ENCODE measurements at places on chromosomes 3 and 15.

- DNase-seq = no peak
Measured at GRCh38 chr3:172375206-172375850, 72.9 kb downstream of the GHSR start.

- peak; percentile 53 for DNase-seq
Measured at GRCh38 chr15:100043068-100043641, 298.6 kb downstream of the ADAMTS17 start.

- no peak for DNase-seq
Measured at GRCh38 chr15:57290187-57290586, 86.1 kb upstream of the CGNL1 start.

DNA sequence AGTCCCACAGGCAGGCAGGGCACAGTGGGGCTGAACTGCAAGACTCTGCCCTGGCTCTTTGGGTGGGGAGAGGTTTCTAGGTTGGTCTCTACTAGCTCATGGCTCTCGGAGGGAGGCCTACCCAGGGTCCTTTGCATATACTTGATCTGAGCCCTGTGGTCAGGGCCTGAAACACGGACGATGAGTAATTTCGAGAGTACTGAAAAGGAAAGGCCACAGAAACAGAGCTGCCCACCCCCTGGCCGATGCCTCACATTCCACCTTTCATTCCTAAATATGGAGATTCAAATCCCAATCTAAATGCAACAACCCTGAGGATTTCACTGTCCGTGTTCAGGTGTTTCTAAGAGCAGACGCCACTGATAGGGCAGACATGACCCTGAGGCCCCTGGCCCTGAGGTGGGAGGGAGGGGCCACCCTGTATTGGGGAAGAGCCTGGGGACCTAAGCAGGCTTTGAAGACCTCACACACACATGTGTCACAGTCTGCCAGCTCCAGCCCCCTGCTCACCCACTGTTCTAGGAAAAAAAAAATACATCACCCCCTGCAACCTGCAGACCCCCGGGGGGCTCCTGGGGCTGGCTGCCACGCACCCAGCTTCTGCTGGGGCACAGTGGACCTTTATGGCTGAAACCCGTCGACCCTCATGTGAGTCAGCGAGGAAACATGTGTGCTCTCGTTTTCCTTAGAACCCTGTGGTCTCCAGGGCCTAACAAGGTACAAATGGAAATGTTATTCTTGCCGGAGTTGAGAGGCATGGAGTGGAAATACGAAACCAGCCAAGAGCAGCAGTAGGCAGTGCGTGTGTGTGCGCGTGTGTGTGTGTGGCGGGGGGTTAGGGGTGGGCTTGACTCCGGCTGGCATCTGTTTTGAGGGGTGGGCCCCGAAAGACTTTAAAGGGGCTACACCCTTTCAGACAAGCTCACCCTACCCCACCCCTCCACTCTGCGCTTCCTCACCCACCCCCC, 112.7 kb downstream of the CHSY1 start:
- no peak for DNase-seq

DNA sequence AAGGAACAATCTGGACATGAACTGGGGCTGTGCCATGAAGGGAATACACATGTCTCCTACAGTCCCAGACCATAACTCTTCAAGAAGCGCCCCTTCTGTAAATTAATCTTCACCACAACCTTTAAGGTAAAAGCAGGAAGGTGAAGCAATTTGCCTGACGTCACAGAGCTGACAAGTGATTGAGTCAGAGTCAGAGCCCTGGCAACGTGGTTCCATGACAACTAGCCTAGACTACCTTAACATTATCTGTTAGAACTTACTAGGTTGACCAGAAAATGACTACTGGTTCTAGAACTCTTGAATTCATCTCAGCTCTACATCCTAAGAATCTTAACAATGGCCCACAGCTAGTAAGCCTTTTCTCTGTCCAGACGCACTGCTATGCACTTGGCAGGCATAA, 124.6 kb downstream of the NTRK3 start:
- DNase-seq = no peak

- no peak for DNase-seq
Measured at GRCh38 chr3:99576904-99577559, 61.4 kb upstream of the COL8A1 start.

GRCh38 chr15:96421178-96421601, 90.7 kb downstream of the NR2F2 start:
- no peak for DNase-seq

DNA sequence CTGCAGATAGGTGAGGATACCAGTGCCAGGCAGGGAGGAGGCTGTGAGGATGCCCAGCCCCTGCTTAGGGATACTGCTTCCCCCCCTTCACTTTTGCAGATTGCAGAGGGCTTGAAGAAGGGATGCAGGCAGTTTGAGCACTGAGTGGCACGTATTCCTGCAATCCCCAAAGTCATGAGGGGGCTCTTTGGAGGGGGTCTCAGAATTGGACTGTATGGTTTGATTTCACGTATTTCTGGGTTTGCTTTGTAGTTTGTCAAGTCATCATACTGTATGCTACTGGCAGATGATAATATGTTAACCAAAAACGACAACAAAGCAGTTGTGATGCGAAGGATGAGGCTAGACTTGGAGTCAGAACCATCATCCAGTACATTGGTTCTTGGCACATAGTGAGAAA, 28.1 kb downstream of the CHST14 start:
- DNase-seq = no peak

GRCh38 chr3:117531078-117531767, 821.6 kb downstream of the TUSC7 start:
- no peak for DNase-seq

DNA sequence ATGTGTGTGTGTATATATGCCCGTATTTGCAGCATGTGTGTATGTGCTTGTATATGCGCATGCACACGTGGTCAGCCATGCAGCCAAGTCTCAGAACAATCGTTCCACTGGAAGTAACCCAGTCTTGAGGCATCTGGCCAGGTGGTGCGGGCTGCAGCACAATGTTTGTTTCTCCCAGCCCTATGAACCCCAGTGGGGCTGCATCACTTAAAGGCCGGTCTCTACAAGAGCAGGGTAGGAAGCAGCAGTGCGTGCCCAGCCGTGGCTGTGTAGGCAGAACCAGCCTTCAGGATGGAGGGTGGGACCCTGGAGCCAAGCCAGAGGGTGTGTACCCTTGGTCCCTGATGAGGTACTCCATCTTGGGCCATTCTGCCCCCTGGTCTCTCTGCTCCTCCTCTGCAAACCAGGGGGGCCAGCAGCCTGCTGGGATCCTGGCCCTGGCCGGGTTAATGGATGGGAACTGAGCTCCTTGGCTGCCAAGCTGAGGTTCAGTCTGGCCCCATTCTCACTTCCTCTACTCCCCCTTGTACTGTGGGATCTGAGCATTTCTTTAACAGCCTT, 11.8 kb downstream of the KLF13 start:
- no peak for DNase-seq

GRCh38 chr3:150984066-150984465, 11.5 kb upstream of the CLRN1 start:
- no peak for DNase-seq

- no peak for DNase-seq
Measured at GRCh38 chr3:73866846-73867245, 242.1 kb upstream of the PDZRN3 start.

- DNase-seq = peak; percentile 35
Measured at GRCh38 chr15:70066447-70066846, 31.3 kb downstream of the TLE3 start.

- no peak for DNase-seq
Measured at GRCh38 chr15:64682255-64682654, 93.1 kb downstream of the RBPMS2 start.

- peak; percentile 84 for DNase-seq
Measured at GRCh38 chr15:25670025-25670554, 193.0 kb downstream of the ATP10A start.

- DNase-seq = no peak
Measured at GRCh38 chr3:190594171-190594570, 80.3 kb downstream of the IL1RAP start.

- DNase-seq = no peak
Measured at GRCh38 chr3:32644380-32644779, 40.6 kb upstream of the CNOT10 start.

- DNase-seq = no peak
Measured at GRCh38 chr3:114624047-114624445, 330.2 kb downstream of the TIGIT start.
